ENCODE measurements at places on chromosomes 1 and 21.

DNA sequence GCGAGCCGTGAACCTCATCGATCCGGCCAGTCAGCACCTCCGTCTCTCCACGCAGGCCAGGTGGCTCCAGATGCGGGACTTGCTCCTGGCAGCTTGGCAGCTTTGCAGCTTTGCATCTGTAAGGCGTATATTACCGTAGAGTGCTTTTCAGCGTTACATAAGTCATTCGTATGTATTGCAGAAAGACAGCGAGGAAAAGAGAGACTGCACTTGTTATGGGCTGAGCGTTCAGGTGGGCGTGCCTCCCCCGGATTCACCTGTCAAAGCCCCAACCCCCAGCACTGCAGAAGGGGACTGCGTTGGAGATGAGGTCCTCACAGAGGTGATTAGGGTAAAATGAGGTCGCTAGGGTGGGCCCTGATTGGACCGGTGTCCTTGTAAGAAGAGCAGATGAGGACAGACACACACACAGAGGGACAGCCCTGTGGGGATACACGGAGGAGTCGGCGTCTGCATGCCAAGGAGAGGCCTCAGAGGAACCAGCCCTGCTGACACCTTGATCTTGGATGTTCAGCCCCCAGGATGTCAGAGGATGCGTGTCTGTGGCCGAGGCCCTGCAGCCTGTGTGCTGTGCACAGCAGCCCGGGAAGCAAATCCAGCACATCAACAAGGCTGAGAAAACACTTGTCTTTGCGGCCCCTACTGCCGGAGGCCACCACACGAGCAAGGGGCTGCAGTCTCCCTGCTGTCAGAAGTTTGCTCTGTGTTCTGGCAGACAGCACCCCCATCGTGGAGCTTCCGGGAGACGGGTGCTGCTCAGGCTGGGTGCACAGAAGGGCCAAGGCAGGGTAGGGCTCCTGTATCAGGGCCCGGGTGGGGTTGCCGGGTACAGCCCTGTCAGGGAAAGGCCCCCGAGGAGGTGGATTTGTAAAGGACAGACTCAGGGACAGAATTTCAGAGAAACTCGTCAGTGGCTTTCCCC lies 10.9 kb upstream of the AGPAT3 start:
- no peak for DNase-seq

DNA sequence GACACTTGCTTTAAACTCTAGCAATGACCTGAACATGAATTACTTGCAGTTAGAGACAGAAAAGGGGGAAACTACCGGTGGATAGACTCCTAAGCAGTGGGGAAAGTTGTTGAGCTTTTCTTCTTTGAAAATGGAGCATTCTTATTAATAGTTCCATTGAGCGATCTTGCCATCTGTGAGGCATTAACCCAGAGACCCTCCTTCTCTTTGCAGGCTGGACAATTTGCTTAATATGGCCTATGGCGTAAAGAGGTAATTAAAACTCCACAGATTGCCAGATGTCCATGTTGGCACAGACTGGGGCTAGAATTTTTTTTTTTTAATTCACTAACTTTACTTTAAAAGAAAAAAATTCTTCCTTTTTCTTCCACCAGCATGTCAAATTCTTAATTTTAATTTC lies 88.5 kb downstream of the ELAVL4 start:
- DNase-seq: no peak

GRCh38 chr21:42220138-42220701 lies 1.3 kb downstream of the ABCG1 start:
- peak; percentile 77 for DNase-seq

GRCh38 chr1:236348071-236348470 lies 46.0 kb upstream of the EDARADD start:
- no peak for DNase-seq

GRCh38 chr21:21213297-21213696 lies 215.1 kb downstream of the NCAM2 start:
- no peak for DNase-seq

DNA sequence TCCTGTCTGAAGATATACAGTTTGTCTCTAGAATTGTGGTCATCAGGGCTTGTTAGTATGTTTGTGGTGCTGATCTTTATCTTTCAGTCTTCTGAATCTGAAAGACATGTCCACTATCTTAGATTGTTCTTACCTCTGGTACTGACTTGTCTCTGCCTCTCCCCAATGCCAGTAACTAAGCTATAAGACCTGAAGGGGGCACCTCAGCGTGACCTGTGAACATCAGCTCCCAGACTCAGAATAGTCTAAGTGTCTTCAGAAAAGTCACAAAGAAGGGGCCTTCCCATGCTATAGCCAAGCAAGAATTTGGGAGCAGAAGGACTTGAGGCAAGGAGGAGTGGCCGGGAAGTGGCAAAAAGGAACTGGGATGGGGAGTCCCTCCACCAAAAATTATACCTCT lies 178.1 kb downstream of the NTNG1 start:
- no peak for DNase-seq

GRCh38 chr1:32877211-32878110 lies 6.7 kb upstream of the FNDC5 start:
- no peak for DNase-seq

GRCh38 chr21:32411350-32412161 lies 950 bp upstream of the EVA1C start:
- DNase-seq: no peak

DNA sequence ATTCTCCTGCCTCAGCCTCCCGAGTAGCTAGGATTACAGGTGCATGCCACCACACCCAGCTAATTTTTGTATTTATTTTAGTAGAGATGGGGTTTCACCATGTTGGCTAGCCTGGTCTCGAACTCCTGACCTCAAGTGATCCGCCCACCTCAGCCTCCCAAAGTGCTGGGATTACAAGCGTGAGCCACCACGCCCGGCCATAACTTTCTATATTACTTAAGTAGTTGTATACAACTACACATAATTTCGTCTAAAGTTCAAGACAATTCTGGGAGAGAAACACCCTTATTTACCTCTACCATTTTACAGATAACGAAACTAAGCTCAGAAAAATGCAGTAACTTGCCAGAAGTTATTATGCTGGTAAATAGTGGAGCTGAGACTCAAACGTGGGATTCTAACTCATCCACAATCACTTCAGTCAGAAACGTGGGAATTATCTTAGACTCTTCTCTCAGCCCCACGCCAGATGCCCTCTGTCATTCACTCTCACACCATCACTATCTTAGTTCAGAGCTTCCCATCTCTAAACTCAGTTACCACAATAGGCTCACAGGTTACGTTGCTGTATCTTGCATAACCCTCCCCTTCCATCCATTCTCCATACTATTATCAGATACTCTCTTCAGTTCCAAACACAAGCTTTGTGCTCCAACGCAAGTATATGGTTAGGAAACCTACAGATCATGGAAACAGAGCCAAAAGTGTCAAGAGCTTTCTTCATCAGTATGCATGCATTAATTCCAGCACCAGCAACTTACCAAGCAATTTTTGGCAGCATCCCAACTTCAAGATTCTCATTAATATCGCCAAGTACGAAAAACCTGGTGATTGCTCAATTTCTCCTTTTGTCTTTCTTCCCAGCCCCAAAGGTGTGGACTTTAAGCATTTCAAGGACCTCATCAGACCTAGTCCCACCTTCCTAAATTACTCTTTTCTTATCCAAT lies 69.3 kb downstream of the RERE start:
- no peak for DNase-seq

- DNase-seq: no peak
Observed at GRCh38 chr1:44454704-44455103, 49.6 kb downstream of the RNF220 start.

DNA sequence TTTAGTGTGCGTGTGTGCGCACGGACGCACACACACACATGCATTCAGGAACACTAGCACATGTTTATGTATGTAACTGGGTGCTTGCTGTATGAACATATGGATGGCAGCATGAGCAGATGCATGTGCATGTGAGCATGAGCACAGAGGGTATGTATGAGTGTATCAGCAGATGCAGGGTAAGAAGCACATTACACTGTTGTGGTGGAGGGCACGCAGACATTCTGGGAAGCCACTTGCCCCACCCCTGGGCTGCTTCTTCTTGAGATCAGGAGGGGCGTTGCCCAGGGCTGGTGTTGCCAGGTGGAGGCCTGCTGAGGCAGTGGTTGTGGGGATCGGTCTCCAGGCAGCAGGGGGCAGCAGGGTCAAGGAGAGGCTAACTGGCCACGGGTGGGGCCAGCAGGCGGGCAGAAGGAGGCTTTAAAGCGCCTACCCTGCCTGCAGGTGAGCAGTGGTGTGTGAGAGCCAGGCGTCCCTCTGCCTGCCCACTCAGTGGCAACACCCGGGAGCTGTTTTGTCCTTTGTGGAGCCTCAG lies 3.9 kb upstream of the P3R3URF start:
- peak; percentile 67 for DNase-seq

DNA sequence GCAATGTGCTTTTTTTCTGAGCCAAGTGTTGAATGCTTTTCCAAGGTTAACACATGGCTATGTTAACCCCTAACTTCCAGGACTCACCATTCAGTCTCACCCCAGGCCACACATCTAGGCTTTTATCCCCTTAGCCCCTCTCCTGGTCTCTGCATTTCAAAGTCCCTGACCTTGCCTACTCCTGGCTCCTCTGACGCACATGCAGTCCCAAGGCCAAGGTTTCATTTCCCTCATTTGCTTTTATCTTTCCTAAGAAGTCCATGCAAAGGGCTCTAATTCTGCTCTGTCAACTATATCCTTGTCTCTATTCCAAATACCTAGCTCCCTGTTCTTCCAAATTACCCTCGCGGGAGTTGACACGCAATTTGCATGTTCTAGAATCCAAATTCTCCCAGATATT lies 25.4 kb downstream of the SLC30A10 start:
- no peak for DNase-seq

- no peak for DNase-seq
Observed at GRCh38 chr1:1067860-1068516, 6.1 kb downstream of the RNF223 start.

- no peak for DNase-seq
Observed at GRCh38 chr21:42475526-42476387, 20.3 kb downstream of the RSPH1 start.

- no peak for DNase-seq
Observed at GRCh38 chr21:36738489-36739126, 39.7 kb downstream of the SIM2 start.

GRCh38 chr1:203085528-203086406 lies at the start of gene MYOG:
Gene MYOG (minus strand): TSS chr1:203086012. CDS start chr1:203085961, 51 bp downstream.
- DNase-seq: no peak

- no peak for DNase-seq
Observed at GRCh38 chr1:199113265-199113869, 474.5 kb downstream of the PTPRC start.

- DNase-seq: no peak
Observed at GRCh38 chr1:77273891-77274290, 7.9 kb upstream of the AK5 start.

DNA sequence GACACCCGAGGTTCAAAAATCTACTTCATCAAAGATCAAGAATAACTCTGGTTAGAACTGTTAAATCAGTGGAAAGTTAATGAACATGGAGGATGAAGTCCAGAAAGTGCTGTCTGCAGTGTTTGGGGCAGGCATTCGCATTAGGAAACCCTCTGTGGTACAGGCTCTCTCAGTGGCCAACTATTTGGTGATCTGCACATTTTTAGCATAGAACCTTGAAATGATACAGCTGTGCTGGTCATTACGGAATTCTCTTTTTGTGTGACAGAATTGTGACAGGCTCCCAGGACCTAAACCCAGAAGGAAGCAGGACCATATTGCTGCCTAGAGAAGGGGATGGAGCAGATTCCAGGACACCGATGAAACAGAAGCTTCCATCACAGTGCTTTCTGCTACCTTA lies 89.0 kb downstream of the SLC45A1 start:
- DNase-seq: no peak

DNA sequence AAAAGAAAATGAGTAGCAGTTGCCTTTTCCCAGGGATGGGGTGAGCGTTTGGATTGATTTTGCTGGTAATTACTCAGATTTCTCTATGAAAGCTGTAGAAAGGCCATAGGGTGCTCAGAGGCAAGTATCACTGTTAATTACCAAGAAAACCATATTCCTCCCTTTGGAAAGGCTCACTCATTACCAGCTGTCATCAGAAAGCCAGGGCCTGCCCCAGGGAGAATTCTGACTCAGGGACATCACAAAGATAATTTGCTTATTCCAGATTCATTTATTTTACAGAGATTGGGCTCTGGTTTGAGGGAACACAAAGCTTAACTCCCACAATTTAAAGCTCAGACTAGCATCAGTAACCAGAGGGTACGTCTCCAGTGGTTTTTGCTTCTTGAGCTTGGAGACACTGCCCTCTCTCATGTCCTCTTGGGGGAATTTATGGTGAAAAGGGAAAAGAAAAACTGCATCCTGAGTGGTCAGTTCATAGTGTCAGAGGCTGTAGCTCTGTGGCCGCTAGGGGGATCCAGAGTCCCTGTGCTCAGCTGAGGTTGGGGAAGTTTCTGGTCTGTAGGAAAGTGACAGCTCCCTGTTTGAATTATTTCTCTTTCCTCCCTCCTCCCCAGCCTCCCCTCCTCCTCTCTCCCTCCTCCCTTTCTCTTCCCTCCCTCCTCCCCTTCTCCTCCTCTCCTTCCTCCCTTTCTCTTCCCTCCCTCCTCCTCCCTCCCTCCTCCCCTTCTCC lies 204.3 kb downstream of the KCNJ6 start:
- DNase-seq: no peak

DNA sequence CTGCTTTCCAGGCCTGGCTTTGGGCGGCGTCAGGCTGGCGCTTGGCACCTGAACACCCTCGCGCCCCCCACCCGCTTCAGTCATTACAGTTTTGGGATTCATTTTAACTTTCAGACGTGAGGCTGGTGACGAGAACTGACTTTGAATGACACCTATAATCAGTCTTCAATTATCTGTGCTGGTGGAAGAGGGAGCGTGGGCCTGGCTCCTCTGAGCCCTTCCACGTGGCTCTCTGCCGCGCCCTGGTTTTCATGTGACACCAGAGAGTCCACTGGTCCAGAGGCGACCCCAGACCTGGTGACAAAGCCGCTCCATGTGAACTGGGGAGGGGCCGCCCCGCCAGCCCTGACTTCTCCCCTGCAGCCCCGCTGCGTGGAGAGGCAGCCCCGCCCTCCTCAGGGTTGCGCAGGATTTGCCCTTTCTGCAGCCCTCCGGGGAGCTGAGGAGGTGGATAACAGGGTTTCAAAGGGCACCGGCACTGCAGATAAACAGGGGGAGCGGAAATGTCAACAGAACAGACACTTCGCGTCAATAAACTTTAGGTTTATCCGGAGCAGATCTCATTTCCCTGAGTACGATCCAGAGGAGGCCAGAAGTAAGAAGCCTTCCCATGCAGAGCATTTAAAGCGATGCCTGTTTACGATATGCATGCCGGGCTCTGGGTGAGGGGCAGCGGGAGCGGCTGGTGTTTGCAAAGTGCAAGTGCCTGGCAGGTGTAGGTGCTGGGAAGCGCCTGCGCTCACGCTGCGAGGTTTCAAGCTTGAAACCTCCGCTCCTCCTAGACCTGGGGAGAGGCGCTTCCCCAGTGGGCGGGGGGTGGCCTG lies 56.4 kb downstream of the AJAP1 start:
- DNase-seq: peak; percentile 12

DNA sequence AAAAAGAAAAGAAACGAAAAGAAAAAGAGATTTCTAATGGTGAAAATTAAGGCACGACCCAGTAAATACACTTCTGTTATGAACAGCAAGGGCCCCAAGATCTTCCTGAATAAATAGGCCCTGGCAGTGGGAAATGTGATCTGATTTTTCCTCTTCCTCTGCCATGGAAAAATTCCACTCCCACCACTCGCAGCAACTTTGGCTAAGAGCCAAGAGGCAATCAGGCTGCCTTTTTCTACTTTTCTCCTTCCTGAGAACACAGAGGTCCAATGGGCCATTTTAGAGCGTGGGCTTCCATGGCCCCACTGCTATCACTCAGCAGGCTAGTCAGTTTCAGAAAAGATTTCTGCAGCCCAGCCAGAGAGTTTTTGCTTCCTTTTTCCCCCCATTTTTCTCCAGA lies 33.7 kb upstream of the AK4 start:
- DNase-seq: no peak
